ENCODE measurements at places on chromosomes 4 and X. TPM values are rescaled to one million over a fixed set of nuclear protein-coding genes. Genes with fewer than 3 reads are reported as not detected.

- DNase-seq: no peak
Observed at GRCh38 chrX:13387666-13388494, 68.0 kb upstream of the ATXN3L start.

- no peak for DNase-seq
Observed at GRCh38 chr4:147090486-147090885, 144.8 kb upstream of the TTC29 start.

GRCh38 chrX:7252013-7252610 is 104.2 kb upstream of the PUDP start:
- no peak for DNase-seq

DNA sequence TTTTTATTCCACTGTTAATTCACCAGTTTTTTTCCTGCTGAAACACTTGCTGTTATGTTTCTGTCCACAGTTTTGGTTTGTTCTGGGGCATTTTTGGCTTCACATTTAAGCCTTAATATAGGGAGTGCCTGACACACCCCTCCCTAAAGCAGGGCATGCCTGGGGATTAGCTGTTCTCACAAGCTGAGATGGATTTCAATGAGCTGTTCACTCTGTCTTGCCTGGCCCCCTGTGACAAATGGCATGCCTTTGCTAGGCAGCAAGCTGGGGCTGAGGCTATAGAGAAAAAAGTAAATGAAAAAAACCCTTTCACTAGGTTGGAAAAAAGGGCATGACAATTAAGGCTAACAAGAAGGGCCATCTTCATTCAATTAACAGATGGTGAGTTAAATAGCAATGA is 22.4 kb downstream of the LPAR4 start:
- no peak for DNase-seq

- DNase-seq: no peak
Observed at GRCh38 chr4:129176864-129177263, 80.9 kb downstream of the C4orf33 start.

- no peak for DNase-seq
Observed at GRCh38 chrX:111507933-111508332, 3.5 kb upstream of the SERTM2 start.

- no peak for DNase-seq
Observed at GRCh38 chrX:119942173-119942819, 1.3 kb downstream of the NKAP start.

- no peak for DNase-seq
Observed at GRCh38 chr4:95220205-95221175, 328.3 kb downstream of the UNC5C start.

DNA sequence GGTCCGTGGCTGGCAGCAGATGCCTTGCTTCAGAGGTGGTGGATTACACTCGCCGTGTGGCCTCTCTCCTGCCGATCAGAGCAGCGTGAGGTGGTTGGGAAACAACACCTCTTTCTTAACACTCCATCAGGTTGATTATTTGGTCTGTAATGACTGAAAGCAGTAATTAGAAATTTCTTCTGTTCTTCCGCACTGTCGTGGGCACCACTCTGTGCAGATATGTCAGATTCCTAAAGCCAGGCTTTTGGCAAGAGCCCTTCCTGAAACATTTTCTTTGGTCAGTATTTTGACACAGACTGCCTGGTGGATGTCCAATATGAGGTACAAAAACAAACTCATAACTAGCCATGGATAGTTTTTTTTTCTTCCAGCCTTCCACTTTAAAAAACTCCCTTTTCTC is 100.9 kb downstream of the FNIP2 start:
- DNase-seq: no peak

DNA sequence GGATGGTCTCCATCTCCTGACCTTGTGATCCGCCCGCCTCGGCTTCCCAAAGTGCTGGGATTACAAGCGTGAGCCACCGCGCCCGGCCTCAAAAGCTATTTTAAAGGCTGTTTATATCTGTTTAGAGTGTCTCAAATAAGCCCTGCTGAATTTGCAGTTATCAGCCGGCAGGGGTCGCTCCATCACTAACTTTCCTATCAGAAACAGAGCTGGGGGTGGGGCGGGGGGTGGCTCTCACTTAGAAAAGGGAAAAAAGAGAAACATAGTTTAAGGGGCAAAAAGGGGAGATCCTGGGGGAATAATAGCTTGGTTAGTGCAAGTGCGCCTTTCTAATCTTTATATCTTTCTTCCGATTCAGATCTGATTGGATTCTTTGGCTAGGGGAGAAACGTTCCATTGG is 450.7 kb downstream of the UBE2NL start:
- no peak for DNase-seq

DNA sequence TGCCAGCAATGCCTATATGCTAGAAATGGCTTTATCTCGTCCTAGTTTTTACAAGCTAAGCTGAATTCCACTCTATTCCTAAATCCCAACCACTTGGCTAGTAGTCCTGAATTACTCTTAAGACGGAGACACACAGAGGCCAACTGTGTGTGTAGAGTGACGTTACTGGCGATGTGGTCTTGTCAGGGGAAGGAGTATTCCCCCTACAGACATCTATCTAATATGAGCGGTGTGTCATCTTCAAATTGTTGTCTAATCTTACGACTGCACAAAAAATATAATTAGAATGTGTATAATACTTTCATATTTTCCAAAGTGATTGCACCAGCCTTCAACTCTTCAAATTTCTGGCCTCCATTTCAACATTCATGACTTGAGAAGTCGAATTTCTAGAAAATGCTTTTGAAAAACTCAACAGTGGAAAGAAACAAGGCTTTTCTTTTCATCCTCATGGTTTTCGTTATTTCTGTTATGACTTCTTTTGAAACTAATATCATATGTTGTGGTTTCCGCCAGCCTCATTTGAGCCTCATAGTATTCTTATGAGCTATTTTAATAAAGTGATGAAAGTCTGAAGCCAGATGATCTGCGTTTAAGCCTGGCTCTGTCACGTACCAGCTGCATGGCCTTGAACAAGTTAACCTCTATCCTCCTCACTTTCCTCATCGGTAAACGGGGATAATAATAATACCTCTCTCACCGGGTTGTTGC is 132.3 kb downstream of the SOWAHB start:
- DNase-seq: no peak

DNA sequence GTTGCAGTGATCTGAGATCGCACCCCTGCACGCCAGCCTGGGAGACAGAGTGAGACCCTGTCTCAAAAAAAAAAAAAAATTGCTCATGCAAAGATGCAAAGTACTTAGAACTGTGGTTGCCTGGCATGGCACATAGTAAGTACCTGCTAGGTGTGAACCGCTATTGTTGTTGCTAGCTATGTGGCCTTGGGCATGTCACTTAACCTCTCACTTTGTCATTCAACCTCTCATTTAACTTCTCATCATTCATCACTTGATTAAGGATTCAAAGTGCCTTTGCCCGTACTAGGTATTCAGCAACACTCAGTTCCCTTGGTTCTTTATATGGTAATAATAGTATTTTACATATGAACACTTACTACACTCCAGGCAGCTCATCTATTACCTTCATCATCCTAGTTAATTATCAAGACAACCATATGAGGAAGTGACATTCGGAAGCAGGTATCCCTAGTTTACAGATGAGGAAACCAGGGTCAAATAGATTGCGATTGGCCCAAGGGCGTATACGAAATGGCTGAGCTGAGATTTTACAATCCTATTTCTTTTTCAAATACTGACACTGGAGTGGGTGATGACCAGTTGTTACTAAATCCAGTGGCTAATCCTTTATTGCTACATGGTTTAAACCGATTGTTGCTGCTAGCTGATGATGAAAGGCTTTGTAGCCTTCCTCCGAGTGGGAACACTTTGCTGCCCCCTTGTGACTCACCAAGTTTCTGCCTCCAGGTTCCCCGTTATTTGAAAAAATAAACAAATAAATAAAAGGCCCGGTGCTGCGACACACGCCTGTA is 28.8 kb upstream of the SOWAHD start:
- no peak for DNase-seq

GRCh38 chr4:661881-662761 is 12.0 kb downstream of the ATP5ME start:
- DNase-seq: no peak

GRCh38 chr4:63020661-63021060 is 1388.6 kb downstream of the TECRL start:
- DNase-seq: no peak

- DNase-seq: no peak
Observed at GRCh38 chrX:121307449-121307848, 260.0 kb downstream of the GLUD2 start.

DNA sequence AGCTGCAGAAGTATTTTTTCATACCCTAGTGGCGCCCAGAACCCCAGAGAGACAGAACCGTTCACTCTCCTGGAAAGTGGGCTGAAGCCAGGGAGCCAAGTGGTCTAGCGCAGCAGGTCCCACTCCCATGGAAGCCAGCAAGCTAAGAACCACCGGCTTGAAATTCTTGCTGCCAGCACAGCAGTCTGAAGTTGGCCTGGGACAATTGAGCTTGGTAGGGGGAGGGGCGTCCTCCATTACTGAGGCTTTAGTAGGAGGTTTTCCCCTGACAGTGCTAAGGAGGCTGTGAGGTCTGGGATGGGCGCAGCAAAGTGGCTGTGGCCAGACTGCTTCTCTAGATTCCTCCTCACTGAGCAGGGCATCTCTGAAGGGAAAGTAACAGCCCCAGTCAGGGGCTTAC is 84.5 kb upstream of the ATXN3L start:
- no peak for DNase-seq

- DNase-seq: no peak
Observed at GRCh38 chr4:28621591-28621990, 1761.0 kb downstream of the STIM2 start.

- DNase-seq: no peak
Observed at GRCh38 chr4:148101235-148101634, 341.0 kb downstream of the NR3C2 start.

CFAP47 gene
- polyA plus RNA-seq: 0.14 TPM

NDST3 gene
- 10.8 TPM for polyA plus RNA-seq

NXF2 gene
- polyA plus RNA-seq: 0.10 TPM

RBM10 gene
- 66.2 TPM for polyA plus RNA-seq

AP1S2 gene
- 72.8 TPM for polyA plus RNA-seq

HPGDS gene
- polyA plus RNA-seq: 15.9 TPM

All from left renal pelvis (tissue), 4 donors.